ENCODE measurements at places on chromosomes 13 and 19.

DNA sequence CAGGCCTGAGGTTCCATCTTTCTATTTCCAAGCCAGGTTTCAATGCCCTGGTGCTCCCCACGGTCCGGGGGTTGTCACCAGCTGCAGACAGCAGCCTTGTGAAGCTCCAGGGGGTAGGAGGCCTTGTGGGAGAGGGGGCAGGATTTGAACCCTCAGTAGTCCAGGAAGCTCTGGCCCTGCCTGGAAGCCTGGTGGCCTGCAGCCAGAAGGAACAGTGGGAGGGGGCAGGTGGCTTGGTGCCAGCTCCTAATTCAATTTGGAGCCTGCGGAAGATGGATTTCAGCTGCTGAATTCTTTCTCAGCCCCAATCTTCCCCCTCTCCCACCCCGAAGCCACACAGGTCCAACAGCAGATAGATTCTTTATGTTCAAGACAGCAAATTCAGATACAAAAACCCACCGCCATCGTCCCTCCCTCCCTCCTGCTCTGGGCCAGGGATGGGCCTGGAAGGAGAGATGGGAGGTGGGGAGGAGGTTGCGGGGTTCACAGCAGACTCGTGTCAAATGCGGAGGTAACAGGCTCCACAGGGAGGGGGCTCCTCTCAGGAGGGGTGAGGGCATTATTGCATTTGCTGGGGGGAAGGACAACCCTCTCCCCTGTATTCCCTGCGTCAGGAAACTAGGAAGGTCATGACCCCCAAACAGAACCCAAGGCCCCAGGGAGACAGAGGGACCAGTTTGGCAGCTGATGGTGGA, 2.4 kb upstream of the PTGER1 start:
- no peak for DNase-seq

- no peak for DNase-seq
Observed at GRCh38 chr13:40471911-40472310, 194.5 kb downstream of the FOXO1 start.

GRCh38 chr13:50893211-50893852, 16.3 kb upstream of the RNASEH2B start:
- no peak for DNase-seq

DNA sequence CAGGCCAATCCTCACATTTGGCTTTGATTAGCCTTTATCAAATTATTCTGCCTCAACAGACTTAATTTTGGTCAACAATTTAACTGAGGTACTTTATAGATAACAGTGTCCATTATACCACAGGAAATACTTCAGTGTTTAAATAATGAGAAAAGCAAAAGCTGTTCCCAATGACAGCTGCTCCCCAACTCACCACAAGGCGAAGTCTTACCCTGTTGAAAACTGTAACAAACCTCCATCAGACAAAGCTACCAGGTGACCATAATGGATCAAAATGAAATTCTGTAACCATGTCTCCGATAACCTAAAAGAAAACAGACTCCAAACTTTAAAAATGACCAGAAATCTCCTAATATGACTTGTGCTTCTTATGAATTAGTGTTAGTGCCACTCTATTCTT, 50.3 kb downstream of the ZNF44 start:
- no peak for DNase-seq

DNA sequence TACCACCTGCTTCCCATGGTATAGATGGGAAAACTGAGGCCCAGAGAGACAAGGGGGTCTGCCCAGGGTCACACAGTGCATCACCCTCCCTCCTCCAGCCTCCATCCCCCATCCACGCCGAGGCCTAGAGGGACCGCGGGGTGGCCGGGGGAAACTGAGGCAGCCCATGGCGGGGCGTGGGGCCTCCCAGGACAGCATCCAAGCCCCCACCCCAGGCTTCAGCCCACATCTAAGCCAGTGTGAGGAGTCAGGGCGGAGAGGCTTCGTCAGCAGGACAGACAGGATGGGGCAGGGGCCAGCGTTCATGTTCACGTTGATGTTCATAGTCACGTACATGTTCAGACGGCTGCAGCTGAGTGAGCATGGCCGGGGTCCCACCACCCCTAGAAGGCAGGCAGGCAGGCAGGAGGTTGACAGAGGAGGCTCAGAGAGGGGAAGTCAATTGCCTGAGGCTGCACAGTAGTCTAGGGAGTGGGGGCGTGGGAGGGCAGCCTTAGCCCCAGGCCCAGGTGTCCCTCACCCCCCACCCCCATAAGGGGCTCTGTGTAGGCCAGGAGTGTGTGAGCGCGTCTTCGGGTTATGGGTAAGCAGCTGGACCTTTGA, 23.3 kb downstream of the SMIM24 start:
- DNase-seq, result no peak

DNA sequence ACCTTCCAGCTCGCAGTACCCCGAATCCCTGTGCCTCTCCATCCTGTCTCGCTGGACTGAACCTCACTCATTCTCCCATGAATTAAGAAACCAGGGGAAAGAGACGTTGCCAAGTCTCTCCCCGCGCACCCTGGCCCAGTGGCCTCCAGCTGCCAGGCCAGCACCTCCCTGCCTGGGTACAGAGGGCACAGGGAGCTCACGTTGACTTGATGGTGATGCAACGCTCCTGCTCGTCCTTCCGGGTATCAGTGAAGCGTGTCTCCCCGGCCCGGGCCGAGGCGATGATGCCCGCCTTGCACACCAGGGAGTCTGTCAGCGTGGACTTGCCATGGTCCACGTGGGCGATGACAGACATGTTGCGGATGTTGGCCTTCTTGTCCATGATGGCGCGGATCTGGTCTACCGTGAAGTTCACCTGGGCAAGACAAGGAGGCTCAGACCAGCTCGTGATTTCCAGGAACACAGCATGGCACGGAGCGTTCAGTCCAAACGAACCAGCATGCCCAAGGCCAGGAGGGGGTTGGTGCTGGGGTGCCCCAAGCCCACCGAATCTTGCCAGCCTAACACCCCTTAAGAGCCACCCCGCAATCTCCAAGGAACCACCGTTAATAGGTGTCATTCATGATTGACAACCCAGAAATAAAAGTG, 1.2 kb downstream of the EEF2 start:
- DNase-seq, result no peak

DNA sequence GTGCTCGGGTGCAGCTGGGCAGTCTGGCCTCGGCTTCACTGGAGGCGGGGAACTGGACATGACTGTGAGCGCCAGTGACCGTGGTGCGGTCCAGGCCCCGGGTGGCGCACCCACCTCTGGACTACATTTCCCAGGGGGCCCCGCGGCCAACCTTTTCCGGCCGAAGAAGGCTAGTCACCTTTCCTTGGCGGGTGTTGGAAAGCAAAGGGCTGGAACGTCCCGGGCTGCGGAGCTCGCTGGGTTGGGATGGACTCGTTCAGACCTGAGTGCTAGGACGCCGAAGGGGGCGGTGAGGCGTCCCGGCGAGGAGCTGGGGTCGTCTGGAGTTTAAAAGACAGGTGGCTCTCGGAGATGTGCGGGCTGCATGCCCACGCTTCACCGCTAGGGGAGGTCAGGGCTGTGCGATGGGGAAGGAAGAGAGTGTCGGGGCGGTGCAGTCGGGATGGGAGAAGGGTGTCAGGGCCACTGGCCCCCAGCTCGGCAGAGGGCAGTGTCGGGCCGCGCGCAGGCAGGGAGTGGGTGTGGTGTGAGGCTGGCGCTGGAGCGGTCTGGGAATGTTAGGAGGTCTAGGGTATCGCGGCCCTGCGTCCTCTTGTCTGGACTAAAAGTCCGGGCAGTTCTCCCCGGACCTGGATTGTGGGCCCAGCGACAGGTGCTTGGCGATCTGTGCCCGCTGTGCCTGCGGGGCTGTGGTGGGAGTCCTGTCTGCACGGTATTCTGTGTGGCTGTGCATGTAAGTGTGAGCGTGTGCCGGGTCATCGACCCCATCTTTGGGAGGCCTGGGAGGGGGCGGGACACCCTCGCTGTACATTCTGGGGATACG, 57.1 kb downstream of the ZNF568 start:
- DNase-seq, result peak; percentile 65

DNA sequence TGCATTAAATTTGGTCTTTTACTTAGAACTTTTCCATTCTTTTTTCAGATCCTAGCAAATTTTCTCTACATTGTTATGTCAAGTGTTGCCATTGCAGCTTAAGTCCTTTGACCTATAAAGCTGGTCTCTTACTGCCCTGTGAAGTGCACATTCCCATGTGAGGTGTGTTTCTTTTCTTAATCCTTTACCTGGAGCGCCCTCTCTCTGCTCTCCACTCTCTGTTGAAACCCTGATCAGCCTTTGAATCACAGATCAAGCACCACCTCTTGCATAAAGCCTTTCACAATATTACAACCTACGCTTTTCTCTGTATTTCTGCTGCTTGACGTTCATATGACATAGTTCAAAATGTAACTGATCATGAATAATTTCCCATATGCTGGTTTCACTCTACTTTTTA, 84.8 kb downstream of the PCDH17 start:
- no peak for DNase-seq

GRCh38 chr19:39131255-39131755, 5.7 kb downstream of the PAK4 start:
- no peak for DNase-seq

DNA sequence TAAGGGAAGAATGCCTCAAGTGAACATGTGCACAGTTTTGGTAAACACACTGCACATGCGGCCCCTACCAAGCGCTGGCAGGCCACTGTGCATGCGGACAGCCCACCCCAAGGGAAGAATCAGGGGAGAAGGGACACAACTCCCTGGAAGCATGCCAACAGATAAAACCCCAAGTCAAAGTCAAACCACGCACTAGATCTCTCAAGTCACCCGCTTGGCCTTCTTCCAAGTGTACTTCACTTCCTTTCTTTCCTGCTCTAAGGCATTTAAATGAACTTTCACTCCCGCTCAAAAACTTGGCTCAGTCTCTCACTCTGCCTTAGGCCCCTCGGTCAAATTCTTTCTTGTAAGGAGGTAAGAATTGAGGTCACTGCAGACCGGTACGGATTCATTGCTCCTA, 4.6 kb upstream of the RFXAP start:
- no peak for DNase-seq

DNA sequence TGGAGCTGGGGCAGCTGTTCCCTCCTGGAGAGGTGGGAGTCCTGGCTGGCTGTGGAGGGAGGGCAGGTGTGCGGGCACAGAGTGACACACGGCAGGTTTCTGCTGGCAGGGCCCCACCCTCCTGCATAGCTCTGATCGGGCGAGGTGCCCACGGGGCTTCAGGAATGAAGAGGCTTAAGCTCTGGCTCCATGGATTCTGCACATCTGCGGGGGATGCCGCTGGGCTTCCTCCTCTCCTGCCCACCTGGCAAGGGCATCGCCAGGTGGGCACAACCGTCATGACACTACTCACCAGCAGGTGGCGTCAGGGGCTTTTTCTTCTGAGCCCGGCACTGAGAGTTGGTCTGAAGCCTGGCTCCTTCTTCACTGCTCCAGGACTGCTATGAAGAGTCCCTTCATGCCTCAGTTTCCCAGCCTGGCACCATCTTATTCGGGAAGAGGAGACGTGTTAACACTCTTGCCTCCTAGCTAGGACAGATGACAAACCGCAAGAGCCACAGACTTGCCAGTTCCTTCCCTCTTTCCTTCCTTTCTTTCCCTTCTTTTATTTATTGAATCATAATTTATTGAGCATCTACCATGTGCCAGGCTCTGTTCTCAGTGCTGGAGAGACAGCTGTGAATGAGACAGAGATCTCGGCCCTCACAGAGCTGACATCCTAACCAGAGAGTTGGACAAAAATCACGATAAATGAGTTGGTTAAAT, 15.2 kb upstream of the PAK4 start:
- DNase-seq, result peak; percentile 56

DNA sequence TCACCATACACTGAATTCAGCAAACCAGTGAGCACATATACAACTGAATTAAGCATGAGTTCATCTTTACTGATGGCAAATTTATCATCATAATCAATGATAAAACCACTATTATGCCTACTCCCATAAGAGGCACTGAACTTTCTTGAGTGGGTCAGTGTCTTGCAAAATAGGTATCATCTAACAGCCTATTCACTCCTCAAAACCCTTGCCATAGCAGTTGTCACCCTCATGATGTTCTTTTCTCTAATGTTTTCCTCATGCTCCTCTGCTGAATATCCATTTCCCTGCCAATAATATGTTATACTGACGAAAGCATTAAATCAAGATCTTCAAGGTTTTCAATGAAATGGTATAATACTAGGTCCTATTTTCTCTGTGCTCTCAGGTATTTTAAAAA, 5.6 kb downstream of the ARGLU1 start:
- DNase-seq, result no peak

DNA sequence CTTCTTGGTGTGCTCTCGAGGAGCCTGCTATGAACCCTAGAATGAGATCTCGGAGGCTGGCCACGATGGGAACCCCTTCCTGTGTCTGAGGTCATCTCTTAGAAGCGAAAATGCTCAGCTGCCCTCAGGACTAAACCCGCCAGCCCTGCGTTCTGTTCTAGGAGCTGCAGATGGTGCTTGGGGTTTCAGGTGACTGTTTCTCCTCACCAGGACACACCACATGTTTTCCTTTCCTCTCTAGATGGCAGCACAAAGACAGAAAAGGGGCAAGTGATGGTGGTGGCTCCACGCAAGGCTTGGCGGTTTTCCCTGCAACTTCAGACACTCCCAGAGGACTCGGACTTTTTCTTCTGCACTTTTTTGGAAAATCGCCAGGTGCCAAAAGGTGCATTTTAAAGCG, 60.1 kb downstream of the RNASEH2B start:
- DNase-seq, result no peak

DNA sequence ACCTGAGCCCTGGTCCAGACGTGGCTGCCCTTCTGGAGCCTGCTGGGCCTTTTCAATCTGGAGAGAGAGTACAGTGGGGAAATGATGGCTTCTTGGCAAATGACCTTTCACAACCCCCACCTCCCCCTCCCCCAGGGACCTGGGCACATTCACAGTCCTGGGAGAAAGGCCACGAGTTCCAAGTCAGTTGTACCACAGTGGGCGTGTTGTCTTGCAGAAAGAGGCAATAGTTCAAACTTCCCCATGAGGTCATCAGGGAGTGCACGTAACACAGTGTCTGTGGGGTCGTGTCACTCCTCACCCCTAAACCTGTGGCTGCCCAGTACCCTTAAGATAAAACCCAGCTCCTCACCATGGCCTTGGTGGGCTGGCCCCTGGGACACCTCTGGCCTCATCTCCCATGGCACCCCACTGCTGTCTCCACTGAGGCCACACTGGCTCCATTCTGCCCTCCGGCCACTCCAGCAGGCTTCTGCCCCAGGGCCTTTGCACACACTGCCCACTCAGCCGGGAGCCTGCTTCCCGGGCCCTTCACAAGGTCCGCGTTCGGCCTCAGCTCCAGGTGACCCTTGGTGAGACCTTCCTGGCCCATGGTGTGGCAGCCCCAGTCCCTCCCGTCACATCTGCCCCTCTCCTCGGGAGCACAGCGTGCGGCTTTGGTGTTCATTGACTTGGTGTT, 13.3 kb downstream of the PLIN4 start:
- no peak for DNase-seq

- no peak for DNase-seq
Observed at GRCh38 chr13:37351211-37351610, 245.7 kb upstream of the CSNK1A1L start.

Measured in stimulated activated CD4-positive, alpha-beta T cell treated with anti-CD3 and anti-CD28 coated beads, Interleukin-15, amount 100 ng/mL, for 48 hours (primary cell).